ENCODE measurements at places on chromosomes 7 and 10.

DNA sequence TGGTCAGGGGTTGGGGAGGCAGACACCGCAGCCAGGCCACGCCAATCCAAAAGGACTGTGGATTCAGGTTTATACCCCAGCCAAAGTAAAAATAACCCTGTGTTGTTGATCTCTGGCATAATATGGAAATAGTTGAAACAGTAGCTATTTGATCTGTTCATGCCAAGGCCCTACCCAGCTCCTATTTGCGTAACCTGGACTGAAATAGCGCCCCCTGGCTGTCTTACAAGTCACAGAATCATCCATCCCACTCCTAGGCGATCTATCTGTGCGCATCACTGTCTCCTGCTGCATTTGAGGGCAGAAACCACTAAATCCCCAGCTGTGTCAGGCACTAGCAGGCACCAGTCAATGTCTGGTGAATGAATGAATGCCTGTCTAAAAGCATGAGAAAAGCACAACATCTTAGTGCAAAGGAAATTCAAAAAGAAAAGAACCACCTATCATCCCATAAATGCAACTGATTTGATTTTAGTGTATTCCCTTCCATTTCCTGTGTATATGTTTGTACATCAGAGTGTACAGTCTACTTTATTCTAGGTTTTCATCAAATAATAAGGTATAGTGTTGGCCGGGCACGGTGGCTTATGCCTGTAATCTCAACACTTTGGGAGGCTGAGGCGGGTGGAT lies 160.0 kb downstream of the SLIT1 start:
- DNase-seq = peak; percentile 45

- no peak for DNase-seq
Measured at GRCh38 chr10:52391927-52392602, 78.0 kb downstream of the DKK1 start.

- DNase-seq = no peak
Measured at GRCh38 chr7:25031432-25031831, 51.5 kb upstream of the OSBPL3 start.

DNA sequence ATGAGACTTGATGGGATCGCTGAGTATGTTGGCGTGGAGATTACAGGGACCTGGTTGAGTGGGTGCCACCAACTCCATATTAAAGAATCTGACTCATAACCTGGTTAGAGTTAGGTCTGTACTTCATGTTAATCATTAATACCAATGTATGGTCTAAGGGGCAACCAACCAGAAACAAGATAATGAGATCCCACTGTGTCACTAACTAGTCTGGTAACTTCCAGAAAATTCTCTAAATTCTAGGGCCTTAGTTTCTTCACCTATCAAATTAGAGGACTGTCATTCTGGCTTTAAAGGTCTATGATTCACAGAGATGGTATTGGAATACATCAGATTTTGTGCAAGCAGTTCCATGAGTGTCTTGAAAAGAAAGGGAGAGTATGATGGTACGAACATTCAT lies 102.2 kb downstream of the SNX10 start:
- DNase-seq = no peak

GRCh38 chr7:44059219-44060090 lies 5.9 kb downstream of the PGAM2 start:
- DNase-seq = no peak

DNA sequence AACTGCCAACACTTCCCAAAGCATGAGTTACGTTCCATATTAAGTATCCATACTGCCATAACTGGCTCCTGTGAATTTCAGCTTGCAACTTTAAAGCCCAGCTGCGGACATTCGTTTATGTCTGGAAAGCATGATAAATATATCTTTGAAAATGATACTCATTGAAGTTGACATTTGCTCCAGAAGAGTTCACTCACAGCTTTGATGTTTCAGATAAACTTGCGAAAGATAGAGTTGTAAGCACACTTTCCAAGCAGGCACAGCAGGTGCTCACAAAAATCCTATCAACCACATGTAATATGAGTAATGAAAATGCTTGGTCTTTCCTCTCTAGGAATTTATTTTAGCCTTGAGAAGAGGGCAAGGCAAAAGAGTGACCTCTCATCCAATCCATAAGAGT lies 4.5 kb downstream of the CHCHD3 start:
- no peak for DNase-seq

- no peak for DNase-seq
Measured at GRCh38 chr10:72729528-72729927, 37.6 kb downstream of the MCU start.

- no peak for DNase-seq
Measured at GRCh38 chr10:106440355-106440754, 724.2 kb downstream of the SORCS1 start.

- no peak for DNase-seq
Measured at GRCh38 chr10:8183241-8183704, 128.8 kb downstream of the GATA3 start.

- DNase-seq = no peak
Measured at GRCh38 chr7:24943096-24943948, 36.7 kb downstream of the OSBPL3 start.

GRCh38 chr10:27153845-27154193 lies 365 bp downstream of the YME1L1 start:
- DNase-seq = no peak

DNA sequence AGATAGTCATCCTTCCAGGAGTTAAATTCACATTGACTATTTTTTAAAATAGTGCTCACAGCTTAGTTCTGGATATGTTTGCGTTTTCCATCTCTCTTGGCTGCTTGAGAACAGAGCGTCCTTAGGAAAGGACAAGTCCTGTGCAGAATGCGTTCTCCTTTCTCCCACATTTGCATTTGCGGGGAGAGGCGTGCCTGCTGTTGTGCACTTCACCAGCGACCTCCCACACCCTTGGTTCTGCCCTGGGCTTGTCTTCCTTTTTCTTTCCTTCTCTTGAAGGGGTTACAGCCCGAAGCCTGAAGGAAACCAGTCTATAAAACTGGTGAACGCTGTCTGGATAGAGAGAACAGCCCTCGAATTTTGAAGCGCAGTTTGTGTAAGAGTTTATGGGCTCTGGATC lies 367.1 kb downstream of the DPP6 start:
- DNase-seq = no peak

DNA sequence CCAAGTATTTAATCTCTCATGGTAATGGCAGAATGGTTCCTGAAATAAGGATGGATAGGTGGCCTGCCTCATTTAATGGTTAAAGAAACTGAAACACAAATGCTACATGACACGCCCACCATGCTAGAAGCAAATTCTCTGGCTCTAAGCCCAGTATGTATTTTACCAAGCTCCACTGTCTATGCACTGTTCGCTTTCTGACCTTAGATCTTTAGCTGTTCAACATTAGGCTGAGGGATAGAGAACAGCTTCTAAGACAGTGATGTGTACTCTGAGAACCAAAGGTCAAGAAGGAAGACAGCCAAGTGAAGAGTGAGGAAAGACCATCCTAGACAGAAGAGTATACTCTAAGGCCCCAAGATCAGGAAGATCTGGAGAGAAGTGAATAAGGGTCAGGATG lies 26.6 kb downstream of the FAM3C start:
- no peak for DNase-seq

DNA sequence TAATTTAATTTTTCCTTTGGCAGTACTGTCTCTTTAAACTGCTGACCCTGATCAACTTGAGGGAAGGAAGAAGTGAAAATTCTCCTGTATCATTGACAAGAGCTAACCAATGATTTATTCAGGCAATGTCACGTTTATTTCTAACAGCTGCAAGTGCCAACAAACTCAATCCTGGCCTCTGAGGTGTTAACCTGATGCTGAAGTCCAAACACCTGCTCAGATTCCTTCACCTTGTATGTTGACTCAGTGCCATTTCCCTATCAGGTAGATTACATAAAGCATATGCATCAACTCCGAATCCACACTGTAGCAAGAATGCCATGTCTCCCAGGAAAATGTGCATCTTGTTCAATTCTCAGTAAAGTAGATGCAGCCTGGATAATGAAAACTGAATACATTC lies 820.0 kb downstream of the XPNPEP1 start:
- DNase-seq = no peak

DNA sequence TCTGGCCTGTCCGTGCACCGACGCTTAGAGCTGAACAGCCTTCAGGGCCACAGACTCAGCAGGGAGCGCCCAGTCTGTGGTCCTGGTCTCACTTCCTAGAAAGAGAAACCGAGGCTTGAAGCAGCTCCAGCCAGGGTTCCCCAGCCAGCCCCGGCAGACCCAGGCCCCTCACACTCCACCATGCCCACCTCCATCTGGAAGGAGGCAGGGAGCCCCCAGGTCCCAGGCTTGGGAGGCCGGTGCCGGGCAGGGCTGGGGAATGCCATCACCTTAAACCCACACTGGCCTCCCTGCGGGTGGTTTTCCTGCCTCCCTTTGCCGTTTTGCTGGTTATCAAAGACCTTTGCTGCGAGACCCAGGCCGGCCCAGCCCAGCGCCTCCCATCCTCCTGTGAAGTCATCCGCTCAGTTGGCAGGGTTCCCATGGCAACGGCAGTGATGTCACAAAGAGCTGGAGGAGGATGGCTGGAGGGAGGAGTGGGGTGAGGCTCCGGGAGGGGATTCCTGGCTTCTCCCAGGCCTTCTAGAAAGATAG lies 24.0 kb downstream of the ELFN1 start:
- DNase-seq = no peak

- no peak for DNase-seq
Measured at GRCh38 chr7:36865019-36865418, 140.7 kb upstream of the AOAH start.

DNA sequence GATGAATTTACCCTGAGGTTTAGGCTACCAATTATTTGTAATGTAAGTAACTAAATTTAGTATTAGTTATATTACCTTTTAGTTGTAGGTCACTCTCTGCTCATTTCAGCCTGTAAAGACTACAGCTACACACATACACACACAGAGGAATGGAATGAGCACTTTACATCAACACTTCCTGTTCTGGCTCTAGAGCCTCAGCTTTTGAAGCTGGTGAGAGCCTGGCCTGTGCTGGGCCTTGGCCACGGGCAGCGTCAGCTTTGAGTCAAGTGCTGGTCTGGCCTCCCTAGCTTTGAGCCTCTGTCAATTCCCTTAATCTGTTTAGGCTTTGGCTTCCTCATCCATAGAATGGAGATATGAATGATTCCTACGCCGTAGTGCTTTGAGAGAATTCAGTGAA lies 141.7 kb downstream of the EGFR start:
- DNase-seq = no peak

- no peak for DNase-seq
Measured at GRCh38 chr10:80196950-80197315, 8.4 kb downstream of the ANXA11 start.
